ENCODE measurements at places on chromosomes 16 and 17.

DNA sequence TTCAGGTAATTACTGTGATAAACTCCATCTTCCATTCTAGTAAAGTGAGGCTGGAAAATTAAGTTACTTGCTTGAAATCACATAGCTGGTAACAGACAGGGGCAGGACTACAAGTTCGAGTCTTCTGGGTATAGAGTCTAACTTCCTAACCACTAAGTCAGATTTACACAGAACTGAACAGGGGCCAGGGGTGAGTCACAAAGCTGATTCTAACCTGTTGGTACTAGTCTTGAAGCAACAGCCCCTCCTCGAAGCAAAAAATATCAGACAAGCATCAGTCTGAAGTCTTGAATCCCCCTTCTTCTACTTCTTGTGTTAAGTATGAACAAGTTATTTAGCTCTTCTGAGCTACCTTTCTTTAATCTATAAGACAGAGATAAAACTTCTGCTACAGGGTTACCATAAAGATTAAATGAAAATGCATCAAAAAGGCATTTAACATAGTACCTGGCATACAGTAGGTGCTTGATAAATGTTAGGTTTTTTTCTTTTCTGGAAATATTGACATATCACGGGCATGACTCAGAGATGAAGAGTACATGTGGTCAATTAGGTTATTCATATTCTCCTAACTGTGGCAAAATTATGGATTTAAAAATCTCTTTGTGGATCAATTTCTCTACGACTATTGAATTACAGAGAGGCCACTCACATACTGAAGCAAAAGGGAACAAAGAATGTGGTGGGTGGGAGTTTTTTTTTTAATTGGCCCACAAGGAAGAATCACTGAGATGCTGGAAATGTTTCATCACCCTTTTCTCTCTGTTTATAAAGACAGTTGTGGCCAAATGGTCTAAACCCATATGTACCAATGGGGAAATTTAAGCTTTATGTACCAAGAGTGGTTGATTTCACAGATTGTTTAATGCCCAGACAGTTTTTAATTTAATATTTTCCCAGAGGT lies 266.9 kb upstream of the DYNLRB2 start:
- DNase-seq: no peak

GRCh38 chr16:28974007-28974436 lies 556 bp upstream of the SPNS1 start:
- no peak for DNase-seq

DNA sequence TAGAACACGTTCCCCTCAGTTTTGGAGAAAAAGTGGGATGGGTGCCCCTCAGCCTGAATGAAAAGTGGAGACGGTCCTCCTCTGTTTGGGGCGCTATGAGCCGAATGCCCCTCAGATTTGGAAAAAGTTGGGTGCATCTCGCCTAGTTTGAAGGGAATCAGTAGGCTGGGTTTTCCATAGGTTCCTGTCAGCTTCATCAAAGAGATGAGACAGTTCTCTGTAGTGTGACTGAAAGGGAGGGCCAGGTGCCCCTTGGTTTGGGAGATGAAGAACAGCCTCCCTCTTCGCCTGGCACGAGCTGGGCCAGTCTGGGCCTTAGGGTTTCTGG lies 742 bp upstream of the SLC9A5 start:
- no peak for DNase-seq

DNA sequence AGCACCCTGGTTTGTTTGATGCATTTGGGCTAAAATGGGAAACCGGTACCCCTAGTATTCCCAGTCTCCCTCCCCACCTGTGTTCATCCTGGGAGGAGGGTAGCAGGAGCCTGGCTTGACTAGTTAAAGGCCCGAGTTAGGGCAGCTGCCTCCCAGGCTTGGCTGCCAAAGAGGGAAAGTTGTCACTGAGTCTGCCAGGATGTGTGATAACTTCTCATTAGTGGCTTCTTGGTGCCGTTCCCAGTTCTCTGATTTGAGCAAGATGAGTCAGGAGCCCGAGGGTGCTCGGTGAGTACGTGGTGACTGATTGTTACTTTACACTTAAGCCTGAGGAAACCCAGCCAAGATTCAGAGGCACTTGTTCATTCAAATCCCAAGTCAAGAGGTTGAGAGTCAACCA lies 2.5 kb downstream of the KRT32 start:
- no peak for DNase-seq

- no peak for DNase-seq
Measured at GRCh38 chr16:58027161-58027915, 1.8 kb downstream of the MMP15 start.

DNA sequence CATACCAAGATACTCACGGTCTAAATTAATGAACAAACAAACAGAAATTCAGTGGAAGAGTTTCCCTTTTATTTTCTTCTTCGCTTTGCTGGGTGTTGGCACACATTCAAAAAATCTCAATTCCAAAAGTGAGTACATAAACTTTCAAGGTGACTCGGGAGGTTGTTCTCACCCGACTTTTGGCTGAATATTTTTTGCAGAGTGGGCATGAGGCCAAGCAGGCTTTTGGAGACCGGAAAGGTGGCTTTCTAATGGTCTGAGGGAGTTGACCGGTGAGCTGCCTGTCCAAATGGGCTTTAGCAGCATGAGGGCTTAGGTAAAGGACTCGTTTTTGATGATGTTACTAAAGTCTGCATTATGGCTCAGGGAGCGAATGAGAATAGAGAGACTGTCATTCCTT lies 318.7 kb downstream of the CPPED1 start:
- no peak for DNase-seq

GRCh38 chr17:63534816-63535455 lies 11.8 kb downstream of the KCNH6 start:
- DNase-seq: no peak

GRCh38 chr17:4708436-4708835 lies 2.0 kb upstream of the ARRB2 start:
- no peak for DNase-seq

DNA sequence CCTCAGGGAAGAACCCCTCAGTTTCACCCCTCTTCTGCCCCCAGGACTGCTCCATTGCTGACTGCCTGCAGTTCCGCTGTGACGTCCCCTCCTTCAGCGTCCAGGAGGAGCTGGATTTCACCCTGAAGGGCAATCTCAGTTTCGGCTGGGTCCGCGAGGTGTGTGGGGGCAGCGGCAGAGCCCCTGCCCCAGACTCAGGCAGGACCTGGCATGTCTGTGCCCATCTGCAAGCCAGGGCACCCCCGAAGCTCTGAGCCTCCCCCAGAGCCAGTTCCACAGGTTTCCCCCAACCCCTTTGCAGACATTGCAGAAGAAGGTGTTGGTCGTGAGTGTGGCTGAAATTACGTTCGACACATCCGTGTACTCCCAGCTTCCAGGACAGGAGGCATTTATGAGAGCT lies 4.4 kb downstream of the COX6A2 start:
- no peak for DNase-seq

GRCh38 chr16:67544844-67545664 lies 16.4 kb downstream of the RIPOR1 start:
- DNase-seq: no peak

DNA sequence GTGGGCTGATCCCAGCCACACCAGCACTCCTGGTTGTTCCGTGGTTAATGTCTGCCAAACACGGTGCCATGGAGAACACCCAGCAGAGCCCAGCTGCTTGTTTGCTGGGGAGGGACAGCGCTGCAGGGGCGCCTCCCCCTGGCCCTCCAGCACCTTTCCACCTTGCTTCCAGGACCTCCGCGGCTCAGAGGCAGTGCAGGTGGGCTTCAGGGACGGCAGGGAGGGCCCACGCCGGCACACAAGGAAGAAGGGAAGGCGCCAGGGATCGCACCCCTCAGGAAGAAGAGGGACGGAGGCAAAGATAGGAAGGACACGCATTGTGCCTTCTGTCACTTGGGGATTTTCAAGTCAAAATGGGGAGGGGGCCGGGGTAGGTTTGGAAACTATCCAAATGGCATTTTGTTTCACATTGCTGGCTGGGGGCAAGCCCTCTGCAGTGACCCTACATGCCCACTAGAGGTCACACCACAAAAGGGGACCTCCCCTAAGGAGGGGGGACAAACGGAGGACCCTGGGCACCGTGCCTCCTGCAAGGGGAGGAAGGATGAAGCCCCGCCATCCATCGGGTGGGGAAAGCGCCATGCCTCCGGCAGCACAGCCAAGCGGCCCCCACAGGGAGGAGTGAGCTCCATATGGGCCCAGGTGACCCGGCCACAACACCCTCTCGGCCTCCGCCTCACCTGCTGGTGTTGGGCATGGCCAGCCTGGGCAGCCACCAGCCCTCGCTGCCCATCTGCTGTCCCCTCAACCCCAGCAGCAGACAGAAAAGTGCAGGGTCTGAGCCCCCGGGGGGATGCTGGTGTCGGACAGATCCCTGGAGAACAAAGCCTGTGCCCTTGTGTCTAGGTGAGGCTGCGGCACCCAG lies 7.5 kb upstream of the C16orf95 start:
- no peak for DNase-seq
